ENCODE measurements at places on chromosomes 12 and 14.

DNA sequence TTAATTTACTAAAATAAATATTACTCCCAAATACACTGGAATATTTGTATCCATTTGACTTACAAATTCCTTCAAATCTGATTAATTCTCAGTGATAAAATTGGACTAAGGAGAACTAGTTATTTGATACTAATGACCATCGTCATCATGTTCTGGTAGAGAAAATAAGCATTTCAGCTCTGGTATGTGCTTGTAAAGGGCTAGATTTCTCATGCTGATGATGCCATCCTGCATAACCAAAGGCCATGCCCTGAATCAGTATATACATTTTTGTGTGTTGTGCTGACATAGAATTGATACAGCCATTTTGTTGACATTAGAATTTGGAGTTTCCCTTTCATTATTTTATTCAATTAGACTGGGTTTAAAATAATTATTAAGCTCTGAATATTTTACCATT, 148.9 kb downstream of the PCNX1 start:
- no peak for DNase-seq

- peak; percentile 46 for DNase-seq
Observed at GRCh38 chr14:70714055-70714550, 72.4 kb downstream of the TTC9 start.

GRCh38 chr14:58198086-58198485, 1.9 kb upstream of the ACTR10 start:
- no peak for DNase-seq

DNA sequence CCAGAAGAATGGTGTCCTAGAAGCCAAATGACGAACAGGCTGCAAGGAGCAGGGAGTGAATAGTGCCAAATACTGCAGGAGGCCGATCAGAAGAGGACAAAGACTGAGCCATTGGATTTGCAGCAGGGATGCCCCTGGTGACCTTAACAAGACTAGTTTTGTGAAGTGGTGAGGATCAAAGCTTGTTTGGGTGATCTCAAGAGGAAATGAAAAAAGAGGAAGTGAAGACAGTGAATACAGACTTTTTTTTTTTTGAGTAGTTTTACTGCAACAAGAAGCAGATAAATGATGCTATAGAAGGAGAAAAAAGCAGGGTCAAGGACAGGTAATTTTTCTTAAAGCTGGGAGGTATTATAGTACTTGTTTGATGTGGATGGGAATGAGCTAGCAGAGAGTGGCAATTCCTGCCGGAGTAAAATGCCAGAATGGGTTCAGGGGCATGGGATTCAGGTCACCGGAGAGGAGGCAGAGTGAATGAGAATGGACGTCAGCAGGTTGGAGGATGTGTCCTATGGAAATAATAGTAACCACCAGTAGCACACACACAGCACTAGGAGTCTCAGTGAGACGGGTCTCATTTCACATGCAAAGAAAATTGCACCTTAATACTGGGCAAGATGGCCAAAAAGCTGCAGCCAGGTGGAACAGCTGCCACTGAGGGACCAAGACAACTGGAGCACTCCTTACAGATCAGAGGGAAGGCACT, 345.8 kb upstream of the CCDC196 start:
- no peak for DNase-seq

- no peak for DNase-seq
Observed at GRCh38 chr12:28189784-28190320, 404 bp upstream of the CCDC91 start.

GRCh38 chr14:50804181-50804721, 26.7 kb downstream of the NIN start:
- DNase-seq: no peak

DNA sequence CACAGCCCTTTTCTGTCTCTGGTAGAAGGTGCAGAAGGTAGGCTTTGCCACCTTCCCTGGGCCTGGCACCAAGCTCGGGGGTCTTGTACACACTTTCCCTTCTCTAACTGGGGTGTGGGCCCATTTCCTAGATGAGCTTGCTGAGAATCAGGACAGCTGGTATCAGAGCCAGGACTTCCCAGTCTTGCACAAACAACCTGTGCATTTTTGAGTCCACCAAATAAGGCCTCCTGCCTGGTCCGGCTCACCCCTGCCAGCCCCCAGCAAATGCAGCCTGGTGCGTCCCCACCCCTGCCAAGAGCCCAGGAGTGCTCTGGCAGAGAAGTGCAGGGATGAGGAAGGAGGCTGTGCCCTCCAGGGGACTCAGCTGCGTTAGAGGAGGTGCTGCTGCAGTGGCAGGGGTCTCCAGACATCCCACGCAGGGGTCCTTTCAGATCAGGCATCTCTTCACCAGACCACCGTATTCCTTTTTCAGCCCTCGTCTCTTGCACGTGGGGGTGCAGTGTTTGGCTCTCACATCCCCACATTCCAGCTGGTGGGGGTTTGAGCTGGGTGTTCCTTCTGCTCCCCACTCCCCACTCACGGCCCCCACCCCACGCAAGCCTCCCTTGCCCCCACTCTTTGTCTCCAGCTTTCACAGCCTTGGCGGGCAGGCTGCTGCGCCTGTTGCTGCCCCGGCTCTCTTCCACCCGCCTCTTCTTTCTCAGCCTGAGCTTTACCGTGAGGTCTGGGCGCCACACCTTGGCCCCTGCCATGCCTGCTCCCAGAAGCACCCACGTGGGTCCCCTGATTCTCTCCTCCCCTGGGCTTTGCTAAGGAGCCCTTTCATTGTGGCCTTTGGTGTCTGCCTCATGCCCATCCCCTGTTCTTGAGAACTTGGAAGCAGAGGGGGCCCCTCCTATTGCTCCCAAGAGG, 32.3 kb downstream of the MEG3 start:
- no peak for DNase-seq

- DNase-seq: no peak
Observed at GRCh38 chr12:123655420-123655819, 15.5 kb upstream of the TCTN2 start.

DNA sequence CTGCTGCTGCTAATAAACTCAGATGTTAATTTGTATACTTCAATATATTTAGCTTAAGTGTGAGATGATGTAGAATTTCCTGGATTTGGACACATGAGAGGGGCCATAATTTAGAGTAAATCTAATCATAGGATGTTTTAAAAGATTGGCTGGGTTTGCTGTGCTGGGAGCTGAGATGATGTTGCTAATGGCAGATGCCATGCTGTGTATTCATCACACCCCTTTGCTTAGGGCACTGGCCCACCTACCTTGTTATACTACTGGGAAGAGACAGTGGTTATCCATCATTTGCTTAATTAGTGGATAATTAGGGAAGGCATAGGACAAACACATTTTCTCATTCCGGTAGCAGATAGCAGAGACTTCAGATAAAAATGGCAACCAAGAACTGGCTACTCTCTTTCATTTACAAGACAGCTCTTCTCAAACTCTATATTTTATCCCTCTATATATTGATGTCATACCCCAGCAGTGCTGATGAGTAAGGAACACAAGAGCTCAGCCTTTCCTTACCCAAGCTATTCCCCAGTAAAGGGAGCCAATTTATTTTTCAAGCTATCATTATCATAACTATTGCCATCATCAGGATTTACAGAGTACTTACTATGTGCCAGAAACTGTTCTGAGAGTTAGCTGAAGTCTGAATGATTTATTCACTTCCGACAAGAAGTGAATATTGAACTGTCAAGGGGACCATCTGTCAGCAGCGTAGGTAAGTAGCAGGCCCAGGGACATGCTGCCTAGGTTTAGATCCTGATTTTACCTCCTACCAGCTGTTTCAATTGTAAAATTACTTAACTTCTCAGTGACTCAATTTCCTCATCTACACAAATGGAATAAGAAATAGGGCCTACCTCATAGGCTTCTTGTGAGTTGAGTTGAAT, 204.6 kb upstream of the FLRT2 start:
- no peak for DNase-seq

DNA sequence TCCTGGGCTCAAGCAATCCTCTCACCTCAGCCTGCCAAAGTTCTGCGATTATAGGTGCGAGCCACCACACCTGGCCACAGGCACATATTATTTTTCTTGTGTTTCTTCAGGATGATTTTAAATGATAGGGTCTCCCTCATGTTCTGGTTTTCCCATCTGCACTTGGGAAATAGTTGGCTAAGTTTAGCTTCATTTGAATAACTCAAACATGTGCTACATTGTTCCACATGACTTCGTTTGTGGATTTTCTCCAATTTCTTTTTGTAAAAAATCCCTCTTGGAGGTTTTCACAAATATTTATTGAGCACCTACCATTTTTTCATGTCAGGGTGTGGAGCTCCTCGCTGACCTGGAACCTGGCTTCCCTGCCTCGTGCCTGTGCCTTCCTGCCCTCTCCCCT, 55.2 kb upstream of the GNPNAT1 start:
- no peak for DNase-seq

GRCh38 chr14:77562681-77563080, 53.8 kb downstream of the SPTLC2 start:
- no peak for DNase-seq

- no peak for DNase-seq
Observed at GRCh38 chr14:36654794-36655381, 6.8 kb upstream of the PAX9 start.

GRCh38 chr12:99005601-99006000, 360.5 kb downstream of the APAF1 start:
- no peak for DNase-seq

DNA sequence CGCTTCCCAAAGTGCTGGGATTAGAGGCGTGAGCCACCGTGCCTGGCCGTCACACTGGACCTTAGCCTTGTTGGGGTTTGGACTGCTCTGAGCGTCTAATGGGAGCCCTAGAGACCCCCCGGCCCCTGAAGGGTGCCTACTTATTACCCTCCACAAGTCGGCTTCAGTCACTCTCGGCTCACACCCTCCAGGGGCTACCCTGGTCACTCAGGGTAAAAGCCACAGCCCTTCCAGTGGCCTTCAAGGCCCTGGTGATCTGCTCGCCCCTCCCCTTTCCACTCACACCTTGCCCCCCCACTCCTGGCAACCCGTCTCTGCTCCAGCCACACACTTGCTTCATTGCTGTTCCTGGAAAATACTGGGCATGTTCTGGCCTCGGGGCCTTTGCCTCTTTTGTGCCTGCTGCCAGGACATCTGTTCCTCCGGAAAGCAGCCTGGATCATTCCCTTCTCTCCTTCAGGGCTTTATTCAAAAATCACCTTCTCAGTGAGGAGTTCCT, 3.6 kb upstream of the MORN3 start:
- DNase-seq: no peak

- no peak for DNase-seq
Observed at GRCh38 chr14:70472253-70473159, 20.5 kb downstream of the ADAM21 start.

GRCh38 chr14:68487805-68488590, 304.9 kb downstream of the ZFP36L1 start:
- DNase-seq: no peak

DNA sequence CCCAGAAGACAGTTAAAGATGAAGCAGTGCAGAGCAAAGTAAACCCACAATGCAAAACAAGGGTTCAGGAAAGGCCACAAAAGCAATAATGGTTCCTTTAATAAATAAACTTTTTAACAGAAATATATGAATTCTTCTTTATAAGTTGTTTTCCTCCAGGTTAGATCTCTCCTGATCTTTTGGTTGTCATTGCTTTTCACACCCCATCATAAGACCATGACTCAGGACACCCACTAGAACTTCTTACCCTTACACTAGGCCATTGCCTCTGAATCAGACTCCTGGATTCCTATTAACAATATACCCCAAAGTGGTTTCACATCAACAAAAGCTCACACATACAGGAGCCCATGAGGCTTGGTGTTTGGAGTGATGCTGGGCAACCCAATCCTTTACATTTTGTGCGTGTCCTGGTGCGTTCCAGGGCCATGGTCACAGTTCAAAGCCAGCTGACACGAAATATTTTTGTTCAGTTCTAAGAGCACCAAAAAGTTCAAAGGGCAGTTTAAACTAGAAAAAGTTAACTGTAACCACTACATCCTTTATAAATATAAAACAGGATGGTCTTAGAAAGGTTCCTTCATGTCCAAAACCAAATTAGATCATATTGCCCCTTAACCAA, 187.0 kb downstream of the EPS8 start:
- DNase-seq: no peak

DNA sequence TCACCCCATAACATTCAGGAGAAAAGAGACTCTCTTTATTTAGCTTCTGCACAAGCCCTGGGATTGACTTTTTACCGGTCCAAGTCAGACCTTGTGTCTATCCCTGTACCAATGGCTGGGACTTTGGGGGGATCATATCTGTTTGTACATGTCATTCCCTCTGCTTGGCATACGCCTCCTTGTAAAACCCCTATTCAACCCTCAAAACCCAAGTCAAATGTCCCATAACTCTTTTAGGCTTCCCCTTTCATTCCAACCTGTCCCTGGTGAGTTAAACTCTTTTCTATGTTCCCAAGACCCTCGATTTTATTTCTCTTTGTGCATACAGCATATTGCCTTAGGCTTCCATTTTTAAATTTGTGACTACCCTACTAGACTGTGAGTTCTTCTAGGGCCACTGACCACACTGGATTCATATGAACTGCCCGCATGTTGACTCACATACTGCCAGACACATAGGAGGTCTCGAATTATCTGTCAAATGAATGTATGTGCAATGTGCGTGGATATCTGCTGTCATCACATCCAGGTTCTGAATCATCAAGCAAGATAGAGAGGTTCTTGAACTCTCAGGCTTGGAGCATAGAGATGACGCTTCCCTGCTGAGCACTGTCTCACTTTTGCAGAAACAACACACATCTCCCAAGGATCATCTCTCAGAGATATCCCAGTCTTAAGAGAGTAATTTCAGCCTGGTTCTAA, 548.6 kb upstream of the TBX3 start:
- DNase-seq: no peak

GRCh38 chr14:76546426-76547221, 170.7 kb downstream of the ESRRB start:
- DNase-seq: no peak

DNA sequence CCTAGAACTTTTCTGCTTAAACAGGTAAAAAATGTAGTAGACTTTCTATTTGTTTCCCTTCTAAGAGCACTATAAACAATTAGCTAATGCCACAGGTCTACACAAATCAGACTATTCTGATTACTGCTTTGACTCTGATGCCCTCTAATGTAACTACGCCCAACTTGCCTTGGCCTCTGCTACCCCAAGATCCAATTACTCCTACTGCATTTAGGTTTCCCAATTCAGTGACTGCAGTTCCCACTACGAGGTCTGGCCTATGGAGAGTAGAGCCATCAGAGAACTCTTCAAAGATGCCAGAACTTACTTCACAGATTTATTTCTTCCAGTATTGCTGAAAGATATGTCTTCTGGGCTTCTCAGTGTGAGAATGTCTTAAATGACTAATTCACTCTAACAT, 15.3 kb upstream of the STYK1 start:
- no peak for DNase-seq

DNA sequence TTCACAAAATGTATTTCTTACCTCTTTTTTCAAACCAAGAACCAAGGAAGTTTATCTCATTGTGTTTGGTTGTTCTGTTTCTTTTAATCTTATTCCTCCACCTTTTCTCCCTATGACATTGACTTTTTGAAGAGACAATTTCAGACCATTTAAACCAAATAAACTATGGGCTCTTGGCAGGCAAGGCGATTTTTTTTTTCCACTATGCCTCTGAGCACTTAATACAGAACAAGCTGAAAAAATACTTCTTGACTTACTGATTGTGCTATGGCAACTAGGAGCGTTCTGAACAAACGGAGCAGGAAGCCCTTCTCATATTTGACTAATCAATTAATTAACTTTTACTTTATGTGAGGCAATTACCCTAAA, 98.0 kb downstream of the ZNF664 start:
- DNase-seq: no peak

Data from effector CD4-positive, alpha-beta T cell (primary cell).